ENCODE measurements at places on chromosomes 2 and 18.

DNA sequence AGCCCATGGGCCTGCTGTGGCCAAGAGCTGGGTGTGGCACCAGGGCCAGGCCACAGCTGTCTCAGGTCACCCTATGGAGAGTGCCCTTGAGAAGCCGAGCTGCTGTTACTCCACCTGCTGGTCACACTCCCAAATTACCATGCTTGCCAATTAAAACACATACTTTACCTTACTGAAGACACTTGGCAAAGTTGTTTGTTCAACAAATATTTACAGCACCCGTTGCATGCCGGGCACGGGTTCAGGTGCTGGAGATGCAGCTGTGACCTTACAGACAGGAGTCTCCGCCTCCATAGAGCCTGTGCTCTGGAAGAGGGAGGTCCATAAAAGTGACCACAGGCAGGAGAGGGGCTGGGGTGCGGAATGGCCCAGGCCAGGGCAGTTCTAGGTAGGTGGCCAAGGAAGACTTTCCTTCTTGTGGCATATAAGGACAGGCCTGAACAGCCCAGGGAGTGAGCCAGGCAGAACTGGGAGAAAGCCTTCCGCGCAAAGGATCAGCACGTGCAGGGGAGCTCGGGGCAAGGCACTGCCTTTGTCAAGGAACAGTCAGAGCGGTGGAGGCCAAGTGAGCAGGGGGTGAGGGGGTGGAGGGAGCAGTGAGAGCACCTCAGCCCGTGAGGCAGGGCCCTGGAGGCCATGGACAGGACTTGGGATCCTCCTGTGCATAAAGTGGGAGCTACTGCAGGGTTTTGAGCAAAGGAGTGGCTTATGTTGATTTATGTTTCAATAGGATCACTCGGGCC is 23.6 kb upstream of the RBM44 start:
- DNase-seq, result peak; percentile 43

DNA sequence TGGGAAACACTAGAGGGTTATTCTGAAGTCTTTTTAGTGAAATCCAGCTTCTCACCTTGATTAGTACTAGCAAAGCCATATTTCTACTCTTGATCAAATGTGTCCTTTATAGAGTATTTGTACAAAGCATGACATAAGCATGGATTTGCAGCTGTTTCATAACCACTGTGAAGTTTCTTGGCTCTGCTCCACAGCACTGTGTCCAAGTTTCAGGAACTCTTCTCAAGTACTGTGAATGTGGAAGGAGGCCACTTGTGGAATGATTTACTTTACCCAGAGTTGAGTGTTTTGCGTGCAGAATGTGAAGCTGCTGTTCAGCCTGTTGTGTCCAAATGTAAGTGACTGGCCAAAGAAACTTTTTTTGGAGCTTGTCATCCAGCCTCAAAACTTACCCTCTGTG is 16.2 kb upstream of the MAPRE2 start:
- no peak for DNase-seq

- DNase-seq, result no peak
Observed at GRCh38 chr2:9656270-9656766, 25.5 kb upstream of the YWHAQ start.

GRCh38 chr2:85852152-85852840 is 36.5 kb downstream of the ST3GAL5 start:
- DNase-seq, result no peak

GRCh38 chr2:191145769-191146471 is 4.9 kb downstream of the STAT4 start:
- DNase-seq, result peak; percentile 41

Measured in NCI-H2081 (cell line).